ENCODE measurements at places on chromosomes 1 and 21.

- DNase-seq, result peak; percentile 73
Measured at GRCh38 chr21:15289896-15290841, 225.4 kb upstream of the NRIP1 start.

DNA sequence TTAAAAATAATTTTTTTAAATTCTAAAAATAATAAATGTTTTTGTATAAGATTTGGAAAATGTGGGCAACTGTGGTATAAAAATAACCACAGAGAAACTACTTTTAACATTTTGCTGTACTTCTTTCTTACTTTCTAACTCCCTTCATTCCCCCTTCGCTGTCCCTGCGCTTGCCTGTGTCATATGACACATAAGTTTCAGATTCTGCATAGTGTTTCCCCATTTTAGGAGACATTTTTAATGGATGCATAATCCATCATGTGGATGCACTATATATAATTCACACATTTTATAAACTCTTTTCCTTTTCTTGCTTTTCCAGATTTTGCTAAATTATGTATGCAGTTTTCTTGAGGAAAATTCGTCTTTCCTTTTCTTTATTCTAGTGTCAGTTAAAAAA is 16.3 kb downstream of the ATG4C start:
- DNase-seq, result no peak

DNA sequence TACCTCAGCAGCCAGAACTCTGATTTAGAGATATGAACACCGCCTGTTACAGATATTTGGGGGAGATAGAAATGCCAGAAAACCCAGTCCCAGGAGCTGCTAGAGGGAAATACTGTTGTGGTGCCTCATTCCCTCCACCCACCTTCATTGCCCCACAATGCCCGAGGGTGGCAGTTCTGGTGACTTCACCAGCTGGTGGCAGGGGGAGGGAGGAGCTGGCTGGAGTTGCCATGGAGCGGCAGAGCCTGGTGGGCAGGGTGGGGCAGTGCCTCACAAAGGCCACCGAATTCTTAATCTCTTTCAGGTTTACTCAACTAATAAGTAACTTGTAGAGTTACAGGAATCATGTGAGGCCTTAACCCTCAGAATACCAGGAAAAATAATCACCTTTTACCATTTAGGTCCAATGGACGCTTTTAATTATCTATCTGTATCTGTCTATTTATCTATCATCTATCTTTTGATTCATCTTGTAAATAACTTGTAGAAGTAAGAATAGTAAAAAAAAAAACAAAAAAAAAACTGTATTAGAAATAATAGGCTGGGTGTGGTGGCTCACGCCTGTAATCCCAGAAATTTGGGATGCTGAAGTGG is 11.7 kb upstream of the S100A11 start:
- peak; percentile 98 for DNase-seq

GRCh38 chr1:184958554-184959353 is 15.6 kb downstream of the NIBAN1 start:
- no peak for DNase-seq

DNA sequence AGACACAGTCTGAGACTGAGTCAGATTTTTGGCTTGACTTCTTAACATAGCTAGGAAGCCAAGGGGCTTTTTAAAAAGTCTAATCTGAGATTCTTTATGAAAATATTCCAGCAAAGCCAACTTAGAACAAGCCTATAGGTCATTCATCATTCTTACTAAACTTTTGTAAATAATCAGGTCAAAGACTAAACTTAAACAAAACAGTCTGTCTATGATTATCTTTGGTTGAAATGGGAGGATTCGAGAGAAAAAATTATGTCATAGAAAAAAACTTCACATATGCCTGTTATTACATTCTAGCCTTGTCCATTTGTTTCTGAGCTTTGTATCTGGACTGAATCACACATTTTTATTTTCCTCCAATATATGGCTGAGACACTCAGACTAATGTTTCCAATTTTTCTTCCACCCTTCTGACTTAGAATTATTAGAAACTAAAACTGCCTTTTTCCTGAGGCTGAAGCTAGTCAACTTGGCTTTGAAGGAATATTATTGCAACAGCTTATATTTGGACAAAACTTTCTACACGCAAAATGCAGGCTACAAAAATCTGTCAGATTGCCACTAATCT is 83.3 kb downstream of the ETS2 start:
- no peak for DNase-seq

DNA sequence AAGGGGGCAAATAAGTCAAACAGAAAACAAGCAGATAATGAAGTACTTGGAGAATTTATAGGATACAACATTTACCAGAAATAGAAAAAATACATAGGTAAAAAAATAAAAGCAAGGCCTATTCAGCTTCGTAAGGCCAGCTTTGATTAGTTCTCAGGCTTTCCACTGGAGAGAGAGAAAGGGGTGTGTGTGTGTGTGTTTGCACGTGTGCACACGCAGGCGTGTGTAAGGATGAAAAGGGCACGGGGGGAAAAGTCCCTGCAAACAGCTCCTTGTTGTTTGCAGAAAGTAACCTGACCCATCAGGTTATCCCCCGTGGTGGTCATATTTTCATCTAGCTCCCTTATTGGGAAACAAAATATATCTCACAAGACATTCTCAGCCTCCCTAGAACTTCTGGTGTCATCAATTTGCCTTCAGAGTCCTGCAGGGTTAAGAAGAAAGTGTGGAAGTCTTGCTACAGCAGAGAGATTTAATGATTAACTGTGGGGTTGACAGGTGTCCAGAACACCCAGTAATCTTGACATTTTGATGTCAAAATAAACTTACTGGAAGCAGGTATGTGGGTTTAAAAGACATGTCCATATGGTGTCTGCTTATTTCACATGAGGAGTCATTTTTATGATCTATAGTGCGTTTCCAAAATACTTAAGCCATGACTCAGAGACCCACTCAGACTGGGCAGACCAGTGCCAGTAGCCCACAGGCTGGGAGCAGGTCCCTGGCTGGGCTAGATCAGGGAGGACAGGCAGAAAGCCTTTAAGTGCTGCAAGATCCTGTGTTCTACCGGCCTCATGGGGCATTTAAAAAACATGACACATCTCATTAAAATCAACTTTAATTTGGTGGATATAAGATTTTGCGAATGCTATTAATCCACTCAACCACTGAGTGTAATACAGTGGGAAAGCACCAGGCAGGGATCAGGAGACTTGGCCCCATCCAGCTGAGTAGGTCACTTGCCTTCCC is 487.6 kb upstream of the CAMK1G start:
- DNase-seq, result peak; percentile 52

- no peak for DNase-seq
Measured at GRCh38 chr1:229385853-229386456, 43.1 kb upstream of the CCSAP start.

GRCh38 chr1:59707178-59707791 is 107.5 kb upstream of the HOOK1 start:
- no peak for DNase-seq

DNA sequence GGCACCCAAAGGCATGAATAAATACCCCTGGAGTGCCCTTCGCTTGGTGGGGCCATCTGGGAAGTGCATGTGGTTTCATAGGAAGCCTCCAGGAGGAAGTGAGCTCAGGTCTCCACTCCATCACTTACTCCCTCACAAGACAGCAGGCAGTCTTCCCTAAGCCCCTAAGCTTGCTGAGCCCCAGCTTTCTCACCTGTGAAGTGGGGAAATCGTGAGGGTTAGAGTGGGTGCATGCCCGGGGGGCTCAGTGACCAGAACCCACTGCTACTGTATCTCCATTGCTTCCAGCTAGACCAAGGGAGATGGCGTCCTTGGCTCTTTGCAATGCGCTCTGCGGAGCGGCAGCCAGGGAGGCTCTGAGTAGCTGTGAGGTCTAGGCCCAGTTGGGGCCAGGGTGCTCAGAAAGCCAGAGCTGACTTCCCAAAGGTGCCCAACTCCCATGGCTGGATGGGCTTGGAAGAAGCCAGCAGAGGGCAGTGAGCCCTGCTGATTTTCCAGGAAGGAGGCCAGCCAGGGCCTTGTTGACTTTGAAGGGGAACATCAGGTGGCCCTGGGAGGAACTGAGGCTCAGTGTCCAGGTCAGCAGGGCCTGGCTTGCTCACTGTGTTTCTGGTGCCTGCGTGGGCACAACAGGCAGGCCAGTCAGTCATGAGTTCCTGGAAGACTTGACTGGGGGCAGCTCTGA is 27.3 kb downstream of the CDCP2 start:
- peak; percentile 12 for DNase-seq

- no peak for DNase-seq
Measured at GRCh38 chr1:235502601-235503402, 1.4 kb downstream of the B3GALNT2 start.

- no peak for DNase-seq
Measured at GRCh38 chr1:48920851-48921250, 144.2 kb upstream of the BEND5 start.

- DNase-seq, result no peak
Measured at GRCh38 chr1:13830616-13831280, 130.8 kb downstream of the PRDM2 start.

DNA sequence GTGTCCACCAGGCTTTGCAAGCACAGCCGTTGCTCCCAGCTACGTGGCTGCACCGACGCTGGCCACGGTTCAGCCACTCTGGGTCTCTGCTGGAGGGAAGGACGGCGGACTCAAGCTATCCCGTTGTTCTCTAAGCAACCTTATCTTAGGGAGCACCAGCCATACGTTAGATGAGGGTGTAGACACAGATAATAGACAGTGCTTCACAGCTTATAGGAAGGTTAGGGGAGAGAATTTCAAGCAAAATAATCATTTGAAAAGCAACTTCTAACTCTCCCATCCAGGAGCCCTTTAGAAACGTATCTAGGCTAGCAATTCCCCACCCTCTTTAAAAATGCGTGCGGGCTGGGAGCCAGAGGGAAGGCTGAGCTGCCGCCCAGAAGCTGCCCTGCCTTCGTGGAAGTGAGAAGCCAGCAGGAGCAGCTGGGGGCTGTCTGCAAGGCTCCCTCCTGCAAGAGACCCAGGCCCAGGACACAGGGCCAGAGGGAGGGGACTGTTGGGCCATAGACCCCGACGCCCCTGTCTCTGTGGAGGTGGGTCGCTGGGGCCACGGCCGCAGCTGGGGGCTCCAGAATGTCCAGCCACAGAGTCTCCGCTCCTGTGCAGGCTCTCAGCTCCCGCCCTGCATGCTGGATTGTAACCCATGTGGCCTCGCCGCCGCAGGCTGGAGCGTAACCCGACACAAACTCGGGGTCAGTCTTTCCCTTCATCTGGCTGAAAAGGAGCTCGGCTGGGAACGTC is 31.2 kb upstream of the COL6A2 start:
- no peak for DNase-seq

GRCh38 chr21:45386728-45387371 is 18.1 kb upstream of the COL18A1 start:
- no peak for DNase-seq

GRCh38 chr21:25640202-25640942 is 1.3 kb downstream of the JAM2 start:
- no peak for DNase-seq

- DNase-seq, result no peak
Measured at GRCh38 chr1:12371053-12371452, 141.2 kb downstream of the VPS13D start.

GRCh38 chr1:225746361-225747179 is 31.1 kb upstream of the SRP9 start:
- peak; percentile 81 for DNase-seq

DNA sequence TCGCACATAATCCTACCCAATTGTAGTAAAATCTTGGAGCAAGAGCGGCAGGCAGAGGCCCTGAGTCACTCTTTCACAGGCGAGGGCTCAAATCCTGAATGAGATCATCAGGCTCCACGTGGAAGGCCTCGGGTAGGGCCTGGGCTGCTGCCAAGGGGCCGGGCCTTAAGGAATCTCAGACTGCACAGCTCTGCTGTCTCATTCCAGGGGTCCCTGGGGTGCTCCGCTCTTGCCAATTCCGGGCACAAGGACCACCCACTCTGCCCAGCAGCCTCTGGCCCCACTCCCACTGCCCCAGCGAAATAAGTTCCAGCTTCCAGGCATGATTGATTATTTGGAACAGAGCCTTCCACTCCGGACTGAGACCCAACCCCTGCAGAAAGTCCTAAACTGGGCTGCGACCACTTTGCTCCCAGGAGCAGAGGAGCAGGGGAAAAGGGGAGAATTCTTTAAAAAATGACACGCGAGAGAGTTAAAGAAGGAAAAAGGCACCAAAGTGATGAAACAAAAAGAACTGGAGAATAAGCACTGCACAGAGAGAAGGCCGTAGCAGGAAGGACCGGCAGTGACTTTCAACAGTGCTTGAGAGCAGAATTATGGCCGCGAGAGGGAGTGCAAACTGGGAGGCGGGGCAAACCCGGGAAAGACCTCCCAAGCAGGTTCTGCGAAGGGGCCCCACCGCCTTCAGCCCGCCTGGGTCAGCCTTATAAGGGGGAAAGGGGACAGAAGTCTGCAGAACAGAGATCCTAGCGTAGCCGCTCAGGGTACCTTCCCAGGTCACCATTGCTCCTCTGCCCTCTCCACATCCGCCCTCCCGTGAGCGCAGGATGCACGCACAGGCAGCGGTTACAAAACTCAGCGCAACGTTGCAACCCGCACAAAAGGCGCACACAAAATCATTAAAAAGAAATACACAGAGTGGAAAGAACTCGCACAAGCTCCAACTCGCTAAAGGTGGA is 2.0 kb downstream of the ADAMTS1 start:
- peak; percentile 82 for DNase-seq

GRCh38 chr1:54053745-54054437 is 483 bp downstream of the TCEANC2 start:
- no peak for DNase-seq

- no peak for DNase-seq
Measured at GRCh38 chr1:12649971-12650421, 6.1 kb downstream of the AADACL4 start.

DNA sequence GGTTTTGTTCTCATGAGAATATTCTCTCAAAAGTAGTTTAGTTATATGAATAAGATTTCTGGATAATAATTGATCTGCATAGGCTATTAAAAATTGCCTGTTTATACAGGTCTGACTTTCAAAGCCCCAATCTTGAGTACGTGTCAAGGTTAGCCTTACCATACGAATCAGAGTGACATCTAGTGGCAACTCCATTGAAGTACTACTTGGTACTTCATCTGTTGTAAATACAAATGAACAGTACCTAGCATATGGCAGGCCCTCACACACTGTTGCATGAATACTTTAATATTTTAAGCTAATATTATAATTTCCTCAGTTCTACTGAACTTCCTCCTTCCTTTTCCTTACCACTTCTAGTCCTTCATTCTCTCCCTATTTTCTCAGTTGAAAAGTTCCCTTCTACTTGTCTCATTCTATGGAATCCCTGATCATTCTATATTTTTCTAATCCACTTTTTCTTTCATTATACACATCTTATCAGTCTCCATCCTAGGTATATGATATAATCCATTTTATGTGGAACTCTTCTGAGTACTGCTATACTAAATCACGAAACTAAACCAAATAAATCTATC is 101.2 kb downstream of the AKT3 start:
- peak; percentile 45 for DNase-seq

DNA sequence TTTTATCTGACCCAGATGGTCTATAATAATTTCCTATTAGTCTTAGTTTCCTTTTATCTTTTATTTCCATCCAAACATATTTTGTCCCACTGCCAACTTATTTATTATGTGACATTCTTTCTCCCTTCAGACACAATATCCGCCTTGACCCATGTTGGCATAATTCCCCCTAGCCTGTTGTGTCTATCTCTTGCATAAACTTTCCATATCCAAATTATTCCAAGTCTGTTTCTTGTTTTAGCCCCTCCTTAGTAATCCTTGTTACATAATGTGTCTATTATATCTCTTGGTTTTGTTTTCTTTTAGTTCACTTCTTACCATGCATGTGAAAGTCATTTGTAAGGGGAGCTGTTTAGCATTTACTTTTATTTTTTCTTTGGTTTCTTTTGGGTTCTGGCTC is 81.6 kb upstream of the CACHD1 start:
- DNase-seq, result no peak

Measured in Calu3 (cell line).